Activated T-cell treated with anti-CD3 and anti-CD28 coated beads, Interleukin-2, amount 50 U/mL, for 24 hours (primary cell): ENCODE measurements at places on chromosomes 11 and 22.

- DNase-seq = peak; percentile 65
Measured at GRCh38 chr22:44668190-44668885, 33.7 kb upstream of the PRR5 start.

GRCh38 chr11:96102664-96103078 is 178.8 kb upstream of the MTMR2 start:
- DNase-seq = no peak

DNA sequence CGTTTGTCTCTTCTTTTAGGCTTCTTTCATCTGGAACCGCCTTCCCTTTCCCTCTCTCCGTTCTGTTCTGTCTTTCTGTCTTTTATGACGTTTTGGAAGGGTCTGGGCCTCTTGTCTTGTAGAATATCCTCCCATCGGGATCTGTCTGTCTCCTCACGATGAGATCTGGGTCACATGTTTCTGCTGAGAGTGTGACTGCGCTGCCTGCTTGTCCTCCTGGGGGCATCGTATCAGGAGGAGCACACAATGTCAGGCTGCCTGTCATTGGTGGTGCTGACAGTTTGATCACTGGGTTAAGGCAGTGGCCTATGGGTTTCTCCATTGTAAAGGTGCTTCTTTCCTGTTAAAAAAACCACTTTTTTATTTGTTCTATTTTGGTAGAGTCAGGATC is 60.4 kb upstream of the PARVG start:
- DNase-seq = no peak

GRCh38 chr22:21996175-21996720 is 13.7 kb upstream of the TOP3B start:
- DNase-seq = no peak

DNA sequence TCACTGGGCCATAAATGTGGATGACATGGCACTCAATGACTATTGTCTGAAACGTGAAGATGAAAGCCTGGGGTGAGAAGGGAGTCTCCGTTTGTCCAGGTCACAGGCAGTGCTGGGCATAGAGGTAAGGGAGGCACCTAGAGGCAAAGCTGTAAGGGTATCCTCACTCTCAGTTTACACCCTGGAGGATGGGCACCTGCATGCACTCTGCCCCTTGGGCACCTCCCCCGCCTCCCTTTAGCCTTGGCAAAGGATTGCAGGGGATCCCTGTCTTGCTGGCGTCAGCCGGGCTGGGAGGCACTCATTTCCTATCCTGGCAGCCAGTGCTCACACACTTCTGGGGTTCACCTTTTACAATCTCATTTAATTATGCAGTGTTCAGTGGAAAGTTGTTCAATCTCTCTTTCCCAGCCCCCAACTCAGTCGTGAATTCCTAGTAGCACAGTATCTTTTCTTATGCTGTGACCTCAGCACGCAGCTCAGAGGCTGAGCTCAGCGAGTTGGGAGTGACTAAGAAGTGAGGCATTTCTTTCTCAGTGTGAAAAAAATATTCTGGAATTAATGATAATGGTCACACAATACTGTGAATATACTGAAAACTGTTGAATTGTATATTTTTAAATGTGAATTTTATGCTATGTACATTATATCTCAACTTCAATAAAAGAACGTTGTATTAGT is 866.6 kb downstream of the BRD1 start:
- no peak for DNase-seq

DNA sequence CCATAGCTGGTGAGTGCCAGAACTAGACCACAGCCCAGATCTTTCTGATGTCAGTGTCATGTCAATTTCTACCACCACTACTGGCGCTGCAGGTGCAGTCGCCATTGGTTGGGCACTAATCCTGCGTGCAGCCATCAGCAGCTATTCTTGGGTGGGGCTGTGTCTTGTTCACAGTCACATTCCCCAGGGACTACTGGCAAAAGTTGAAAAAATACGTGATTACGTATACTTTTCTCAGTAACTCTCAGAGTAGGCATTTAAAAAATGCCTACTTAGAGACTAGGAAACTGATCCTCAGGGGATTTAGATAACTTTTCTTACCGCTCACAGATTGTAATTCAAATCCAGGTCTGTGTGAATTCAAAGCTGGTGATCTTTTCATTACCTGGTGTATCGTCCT is 127.7 kb downstream of the ADAMTS15 start:
- no peak for DNase-seq

DNA sequence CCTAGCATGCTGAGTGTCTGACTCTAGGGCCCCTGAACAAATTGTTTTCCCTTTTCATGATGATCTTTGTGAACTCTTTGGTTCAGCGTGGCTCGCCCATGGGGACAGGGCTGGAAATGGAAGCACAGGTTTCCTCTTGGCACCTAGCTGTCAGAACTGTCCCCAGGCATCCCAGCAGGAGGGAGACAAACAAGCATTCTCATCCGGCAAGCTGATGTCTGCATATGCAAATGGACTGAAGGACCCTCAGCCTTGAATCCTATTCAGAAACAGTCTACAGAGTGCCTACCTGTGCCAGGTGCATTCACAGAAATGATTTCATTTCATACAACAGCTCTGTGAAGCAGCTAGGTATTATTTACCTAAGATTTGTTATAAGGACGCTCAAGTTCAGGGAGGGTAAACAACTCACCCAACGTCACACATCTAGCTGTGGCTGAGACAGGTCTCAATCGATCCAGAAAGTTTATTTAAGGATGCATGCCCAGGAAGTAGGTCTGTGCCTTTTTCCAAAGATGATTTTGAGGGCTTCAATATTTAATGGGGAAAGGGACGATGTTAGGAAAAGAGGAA is 176.4 kb downstream of the KIRREL3 start:
- DNase-seq = no peak

DNA sequence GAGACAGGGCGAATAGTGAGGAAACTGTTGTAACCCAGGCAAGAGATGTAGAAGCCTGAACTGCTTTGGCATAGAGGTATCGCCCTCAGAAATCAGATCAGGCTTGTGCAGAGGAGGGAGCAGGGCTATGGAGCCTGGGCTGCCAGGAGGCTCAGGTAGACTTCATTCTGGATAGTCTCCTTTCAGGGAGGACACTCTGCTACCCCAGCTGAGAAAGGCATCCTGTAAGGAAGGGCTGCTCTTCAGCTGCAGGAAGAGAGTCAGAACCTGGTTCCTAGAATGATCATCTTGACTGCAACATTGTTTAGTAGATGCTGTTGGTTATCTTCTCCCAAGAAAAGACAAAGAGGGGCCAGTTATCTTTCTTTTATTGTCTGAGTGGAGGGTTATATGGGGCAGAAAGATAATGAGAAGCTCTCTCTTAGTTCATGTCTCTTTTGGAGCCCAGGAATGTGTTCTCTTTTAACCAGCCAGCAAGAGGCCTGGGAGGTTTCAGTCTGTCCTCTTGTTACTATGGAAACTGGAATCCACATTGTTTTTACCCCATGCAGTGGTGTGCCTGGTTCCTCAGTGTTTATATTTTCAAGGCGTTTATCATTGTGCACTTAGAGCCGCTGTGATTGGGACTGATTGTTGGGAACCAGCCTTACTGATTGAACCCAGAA is 95.7 kb downstream of the STIM1 start:
- no peak for DNase-seq

GRCh38 chr11:109048098-109048497 is 373.9 kb upstream of the C11orf87 start:
- no peak for DNase-seq

GRCh38 chr11:118086913-118087768 is at the start of gene SMIM35:
TSS of gene SMIM35 (minus strand) at chr11:118086963. CDS start at chr11:118086757, 206 bp downstream.
- no peak for DNase-seq

DNA sequence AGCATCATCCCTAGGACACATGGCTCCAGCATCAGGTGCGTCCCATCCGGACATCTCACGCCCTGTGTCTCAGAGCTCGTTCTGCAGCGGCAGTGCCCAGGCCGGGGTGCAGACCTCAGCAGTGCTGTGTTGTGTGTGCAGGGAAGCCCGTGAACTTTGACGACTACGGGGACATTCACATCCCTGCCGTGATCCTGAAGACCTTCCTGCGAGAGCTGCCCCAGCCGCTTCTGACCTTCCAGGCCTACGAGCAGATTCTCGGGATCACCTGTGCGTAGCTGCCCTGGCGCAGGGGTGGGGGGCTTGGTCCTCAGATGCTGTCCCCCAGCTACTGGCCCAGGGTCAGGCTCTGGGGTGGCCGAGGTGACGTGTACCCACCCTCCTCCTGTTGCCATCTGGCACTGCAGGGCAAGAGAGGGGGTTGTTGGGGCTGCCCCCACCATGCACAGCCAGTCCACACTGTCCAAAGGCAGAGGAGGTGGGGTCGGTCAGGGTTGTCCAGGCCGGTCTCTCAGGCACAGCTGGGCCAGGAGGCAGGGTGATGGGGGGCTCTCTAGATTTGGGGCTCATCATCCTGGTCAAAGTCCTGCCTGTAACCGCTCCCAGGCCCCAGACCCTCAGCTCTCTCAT is 96.5 kb downstream of the ARHGAP8 start:
- no peak for DNase-seq

DNA sequence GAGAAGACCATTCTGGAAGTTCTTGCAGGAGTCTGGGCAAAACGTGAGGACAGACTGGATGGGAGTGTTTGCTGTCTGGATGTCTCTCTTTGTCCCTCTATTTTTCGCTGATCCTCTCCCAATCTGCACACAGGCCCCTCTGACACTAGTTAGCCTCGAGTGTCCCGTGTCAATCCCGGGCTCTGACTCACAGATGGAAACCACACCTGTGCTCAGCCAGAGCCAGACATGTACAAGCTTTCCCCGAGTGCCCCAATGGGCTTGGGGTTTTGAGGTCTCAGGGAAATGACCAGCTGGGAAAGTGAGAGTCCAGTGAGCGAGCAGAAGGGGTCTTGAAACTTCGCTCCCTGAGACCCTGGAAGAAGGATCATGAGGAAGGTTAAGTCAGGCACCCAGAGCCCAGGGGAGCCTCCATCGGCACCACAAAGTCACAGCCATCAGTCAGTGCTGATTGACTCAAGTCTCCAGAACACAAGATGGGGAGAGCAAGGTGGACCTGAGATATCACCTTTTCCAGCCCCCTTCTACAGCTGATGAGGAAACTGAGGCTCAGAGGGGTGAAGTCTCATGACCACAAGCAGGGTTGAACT is 13.9 kb downstream of the APOL2 start:
- no peak for DNase-seq

- DNase-seq = no peak
Measured at GRCh38 chr11:121938076-121938475, 177.9 kb downstream of the BLID start.

DNA sequence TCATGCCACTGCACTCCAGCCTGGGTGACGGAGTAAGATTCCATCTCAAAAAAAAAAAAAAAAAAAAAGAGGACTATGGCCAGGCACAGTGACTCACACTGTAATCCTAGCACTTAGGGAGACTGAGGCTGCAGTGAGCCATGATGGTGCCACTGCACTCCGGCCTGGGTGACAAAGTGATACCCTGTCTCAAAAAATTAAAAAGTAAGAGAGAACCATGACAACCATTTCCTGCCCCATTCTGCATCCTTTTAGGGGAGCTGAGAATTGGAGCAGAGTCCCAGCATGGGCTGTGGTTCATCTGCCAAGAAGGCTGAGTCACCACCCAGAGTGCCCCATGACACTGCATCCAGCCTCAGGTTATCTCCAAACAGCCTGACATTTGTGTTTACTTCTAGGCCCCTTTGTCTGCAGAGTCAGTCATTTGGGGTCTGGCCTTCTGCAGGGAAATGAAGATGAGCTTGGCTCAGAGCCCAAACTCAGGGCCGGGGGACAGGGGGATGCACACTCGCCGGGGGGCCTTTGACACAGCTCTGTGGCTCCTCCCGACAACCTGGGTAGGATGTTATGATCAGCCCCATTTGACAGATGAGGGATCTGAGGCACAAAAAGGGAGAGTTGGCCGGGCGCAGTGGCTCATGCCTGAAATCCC is 4.7 kb downstream of the CSDC2 start:
- no peak for DNase-seq

DNA sequence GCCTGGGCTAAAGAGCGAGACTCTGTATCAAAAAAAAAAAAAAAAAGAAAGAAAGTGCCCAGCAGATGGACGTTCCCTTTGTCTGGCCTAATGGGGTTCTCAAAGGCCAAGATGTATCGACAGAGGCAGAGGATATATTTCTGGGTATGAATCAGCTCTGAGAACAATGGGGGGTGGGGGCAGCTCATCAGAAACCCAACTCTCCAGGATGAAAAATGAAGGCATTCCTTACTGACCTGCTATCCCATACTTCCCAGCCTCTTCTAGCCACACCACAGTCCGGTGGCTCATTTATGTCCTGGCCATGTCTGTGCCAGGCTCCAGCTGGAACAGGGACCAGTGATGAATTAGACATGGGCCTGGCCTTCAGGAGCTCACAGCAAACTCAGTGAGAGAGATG is 15.2 kb upstream of the POLD3 start:
- no peak for DNase-seq

DNA sequence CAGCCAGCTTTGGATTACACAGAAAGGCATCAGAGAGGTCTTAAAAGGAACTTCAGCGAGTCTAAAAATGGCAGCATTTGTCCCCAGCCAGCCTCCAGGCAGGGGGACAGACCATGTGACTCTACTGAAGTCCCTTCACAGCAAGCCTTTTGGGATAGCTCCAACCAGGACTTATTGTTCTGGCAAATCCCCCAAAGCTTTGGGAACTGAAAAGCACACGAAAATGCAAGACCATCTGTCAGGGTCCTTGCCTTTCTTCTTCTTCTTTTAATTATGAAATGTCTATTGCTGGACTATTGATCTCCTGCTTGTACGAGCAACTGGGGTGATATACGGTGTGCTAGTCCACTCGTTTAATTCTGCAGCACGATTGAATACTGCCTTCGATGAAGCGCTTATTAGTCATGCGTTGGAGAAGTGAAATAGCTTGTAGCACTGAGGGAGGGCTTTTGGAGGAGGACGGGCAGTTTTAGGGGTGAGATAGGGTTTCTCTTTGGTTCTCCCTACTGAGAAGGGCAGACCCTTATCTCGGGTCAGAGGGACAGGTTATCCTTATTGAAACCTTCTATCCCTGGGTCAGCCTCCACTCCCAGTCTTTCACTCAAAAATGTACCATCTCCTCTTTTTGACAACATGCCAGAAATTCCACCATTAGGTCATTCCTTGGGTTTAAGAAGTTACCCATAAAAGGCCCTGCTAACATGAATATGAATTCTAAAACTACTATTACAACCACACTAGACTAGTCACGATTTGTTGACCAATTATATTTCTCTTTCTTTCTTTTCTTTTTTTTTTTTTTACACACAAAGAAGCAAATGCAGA is 416.4 kb downstream of the MIAT start:
- no peak for DNase-seq

GRCh38 chr11:18294862-18295261 is 27.1 kb downstream of the HPS5 start:
- no peak for DNase-seq

GRCh38 chr11:29914203-29914930 is 102.5 kb downstream of the KCNA4 start:
- DNase-seq = no peak

- peak; percentile 37 for DNase-seq
Measured at GRCh38 chr11:16606784-16607674, 131.4 kb upstream of the C11orf58 start.
